Natural killer cell treated with Interleukin-12 subunit alpha and Interleukin-12 subunit beta and Interleukin-15 and Interleukin-18, amount 100 ng/mL, for 72 hours (primary cell): ENCODE measurements at places on chromosomes 7 and 10. TPM values are rescaled to one million over a fixed set of nuclear protein-coding genes. Genes with fewer than 3 reads are reported as not detected.

GRCh38 chr7:84529480-84530205 lies 335.1 kb upstream of the SEMA3A start:
- no peak for DNase-seq

The ZNF107 gene
- 16.8 TPM for total RNA-seq

- DNase-seq = peak; percentile 67
Observed at GRCh38 chr10:119139464-119140067, 25.9 kb downstream of the SFXN4 start.

- DNase-seq = no peak
Observed at GRCh38 chr7:2566890-2567678, 8.3 kb downstream of the IQCE start.
